Activated naive CD4-positive, alpha-beta T cell treated with anti-CD3 and anti-CD28 coated beads, Interleukin-2, amount 50 U/mL, for 72 hours (primary cell): ENCODE measurements at places on chromosomes 7 and 10. TPM values are rescaled to one million over a fixed set of nuclear protein-coding genes. Genes with fewer than 3 reads are reported as not detected.

Gene TLX1
- not detected for total RNA-seq

Gene KCNH2
- 0.41 TPM for total RNA-seq

Gene CLRN3
- not detected for total RNA-seq

Gene ZNF503
- 0.16 TPM for total RNA-seq

Gene FAM25G
- not detected for total RNA-seq

Gene SEMA3A
- 2.3 TPM for total RNA-seq

Gene GIMAP5
- 115 TPM for total RNA-seq

Gene PNLIPRP1
- total RNA-seq = not detected

Gene GHITM
- total RNA-seq = 169 TPM

Gene DCLRE1A
- total RNA-seq = 13.6 TPM

Gene CALN1
- total RNA-seq = not detected

Gene PANK1
- 4.0 TPM for total RNA-seq

Gene ITIH2
- total RNA-seq = not detected

Gene SFTPA1
- not detected for total RNA-seq

Gene PGAM2
- total RNA-seq = 0.64 TPM

Gene MARCHF5
- 26.8 TPM for total RNA-seq

DNA sequence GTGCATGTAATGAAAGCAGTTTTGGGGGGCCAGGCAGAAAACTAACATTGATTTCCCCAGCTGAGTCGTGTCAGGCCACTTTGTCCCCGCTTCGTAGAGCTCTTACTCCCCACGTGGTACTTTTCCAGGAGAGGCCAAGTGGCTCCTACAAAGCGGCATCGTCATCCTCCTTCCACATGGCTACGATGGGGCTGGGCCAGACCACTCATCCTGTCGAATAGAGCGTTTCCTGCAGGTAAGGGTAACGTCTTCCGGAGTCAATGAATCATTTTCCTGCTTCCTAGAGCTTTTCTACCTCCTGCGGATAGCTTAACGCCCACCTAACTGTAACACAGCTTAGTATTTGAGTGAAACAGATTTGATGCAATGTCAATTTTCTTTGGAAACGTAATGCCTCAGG lies 21.7 kb upstream of the SEC61A2 start:
- no peak for DNase-seq

DNA sequence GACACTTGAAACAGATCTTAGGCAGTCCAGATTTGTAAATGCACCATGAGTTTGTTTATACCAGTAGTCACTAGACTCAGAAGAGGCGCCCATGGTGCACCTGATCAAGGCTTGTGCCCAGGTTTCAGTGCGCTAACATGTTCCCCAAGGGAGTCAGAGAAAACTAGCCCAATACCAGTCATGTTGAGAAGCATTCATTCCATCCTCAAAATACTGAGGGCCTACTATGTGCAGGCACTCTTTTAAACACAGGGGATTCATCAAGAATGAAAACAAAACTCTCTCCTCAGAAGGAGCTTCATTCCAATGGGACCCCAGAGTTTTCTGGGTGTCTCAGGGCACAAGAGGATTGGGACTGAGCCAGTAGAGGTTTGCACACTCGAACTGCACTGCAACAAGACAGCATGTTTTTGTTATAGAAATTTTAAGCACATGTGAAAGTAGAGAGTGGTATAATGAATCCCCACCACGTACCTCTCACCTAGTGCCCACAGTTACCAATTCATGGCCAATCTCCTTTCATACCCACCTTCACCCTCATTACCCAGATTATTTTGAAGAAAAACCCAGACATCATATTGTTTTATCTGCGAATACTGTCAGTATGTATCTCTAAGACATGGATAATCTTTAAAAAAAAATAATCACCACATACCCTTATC lies 55.0 kb upstream of the ARID5B start:
- DNase-seq = no peak

DNA sequence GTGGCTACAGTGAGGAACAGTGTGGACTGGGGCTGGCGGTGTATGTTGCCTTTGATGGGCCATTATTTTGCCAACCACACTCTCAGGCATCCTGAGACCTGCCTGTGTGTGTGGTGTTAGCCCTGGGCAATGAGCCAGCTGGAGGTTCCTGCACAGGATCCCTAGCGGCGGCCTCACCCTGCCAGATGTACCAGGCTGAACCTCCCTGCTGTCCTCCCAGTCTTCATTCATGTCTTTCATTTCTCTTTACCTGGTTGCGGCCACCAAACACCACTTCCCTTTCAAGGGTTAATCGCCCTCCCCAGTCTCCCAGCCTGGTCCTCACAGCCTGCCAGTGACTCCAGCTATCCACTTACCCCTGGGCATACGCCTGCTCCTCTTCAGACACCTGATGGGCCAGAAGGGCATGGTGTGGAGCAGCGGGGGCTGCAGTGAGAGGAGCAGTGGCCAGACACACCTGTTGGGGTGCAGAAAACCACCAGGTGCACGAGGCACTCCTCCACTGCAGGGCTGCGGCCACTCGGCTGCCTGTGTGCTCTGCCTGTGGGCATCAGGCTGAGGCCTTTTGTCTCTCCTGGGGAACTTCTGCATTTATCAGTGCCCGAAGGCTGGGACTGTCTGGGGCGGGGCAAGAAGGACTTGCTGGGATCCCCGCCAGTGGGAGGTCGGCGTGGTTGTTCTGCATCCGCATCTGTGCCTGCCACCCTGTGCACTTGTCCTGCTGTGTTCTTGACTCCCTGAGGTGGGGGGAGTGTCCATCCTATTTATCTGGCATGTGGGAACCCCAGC lies 111.6 kb downstream of the ARHGAP22 start:
- no peak for DNase-seq

GRCh38 chr7:154978017-154978416 lies 24.9 kb downstream of the PAXIP1 start:
- no peak for DNase-seq

DNA sequence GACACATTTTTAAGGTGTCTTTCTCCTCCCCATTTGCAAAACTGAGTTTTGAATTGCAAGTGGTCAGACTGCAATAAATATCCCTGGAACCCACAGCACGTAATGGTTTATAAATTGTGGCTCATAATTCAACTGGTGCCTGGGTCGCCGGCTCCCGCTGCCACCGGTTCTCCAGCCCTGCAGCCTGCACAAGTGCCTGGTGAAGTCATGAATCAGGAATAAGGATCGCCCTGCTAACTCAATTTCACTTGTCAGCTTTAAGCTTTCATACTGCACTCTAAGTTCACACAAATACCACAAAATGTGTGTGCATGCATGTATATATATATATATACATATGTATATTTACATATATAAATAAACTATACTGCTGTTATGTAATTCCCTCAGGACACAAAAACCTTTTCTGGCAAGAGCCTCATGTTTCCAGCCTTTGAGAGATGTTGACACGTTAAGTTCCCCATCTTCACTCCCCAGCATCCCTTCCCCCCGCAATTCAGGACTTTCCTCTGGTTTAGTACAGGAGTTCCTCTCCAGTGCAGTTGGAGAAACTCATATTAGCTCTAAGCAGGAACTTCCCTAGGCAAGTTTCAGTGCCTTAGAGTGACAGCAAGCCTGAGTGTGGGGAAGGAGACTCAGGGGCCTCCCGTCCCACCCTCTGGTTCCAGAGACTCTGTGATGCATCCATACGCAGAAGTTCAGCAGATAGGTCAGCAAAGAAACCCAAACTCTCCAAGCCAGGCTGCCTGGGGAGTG lies 129.2 kb upstream of the UNC5B start:
- DNase-seq = no peak

DNA sequence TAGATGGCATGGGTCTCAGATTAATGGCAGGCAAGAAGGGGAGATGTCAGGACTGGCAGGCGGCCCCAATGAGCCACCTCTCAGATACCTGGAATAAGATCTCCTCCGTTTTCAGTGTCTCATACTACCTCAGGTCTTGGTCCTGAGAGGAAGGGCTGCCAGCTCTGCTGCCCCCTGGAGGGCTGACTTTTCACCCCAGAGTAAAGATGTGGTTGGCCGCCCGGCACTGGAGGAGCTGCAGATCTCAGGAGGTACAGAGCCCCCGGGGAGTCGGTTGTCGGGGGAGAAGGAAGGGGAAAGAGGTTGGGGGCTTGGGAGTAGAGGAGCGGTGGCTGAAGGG lies 642 bp upstream of the COL13A1 start:
- no peak for DNase-seq

GRCh38 chr10:3779158-3779741 lies 5.8 kb downstream of the KLF6 start:
- DNase-seq = no peak

DNA sequence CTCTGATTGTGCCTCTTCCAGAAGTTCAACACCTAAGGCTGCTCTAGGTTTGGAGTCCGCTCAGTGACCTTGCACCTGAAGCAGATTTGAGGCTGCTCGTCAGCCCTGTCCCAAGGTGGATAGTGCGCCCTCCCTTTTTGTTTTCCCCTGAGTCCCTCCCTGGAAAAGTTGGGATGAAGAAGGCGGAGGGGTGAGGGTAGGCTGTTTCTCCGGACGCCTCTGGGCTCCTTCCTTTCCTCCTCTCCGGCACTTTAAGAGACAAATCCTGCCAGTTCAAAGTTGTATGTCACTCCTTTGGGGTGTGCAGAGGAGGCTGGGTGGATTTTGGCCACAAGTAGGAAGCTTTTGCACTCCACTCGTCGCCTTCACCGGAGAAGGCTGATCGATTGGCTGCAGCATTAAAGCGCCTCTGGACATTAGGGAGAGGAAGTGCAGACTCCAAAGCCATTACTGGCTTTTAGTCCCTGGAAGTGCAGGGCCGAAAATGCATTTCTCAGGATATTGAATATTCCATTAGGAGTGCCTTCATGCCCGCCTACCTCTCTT lies 81.9 kb upstream of the PRKG1 start:
- no peak for DNase-seq

DNA sequence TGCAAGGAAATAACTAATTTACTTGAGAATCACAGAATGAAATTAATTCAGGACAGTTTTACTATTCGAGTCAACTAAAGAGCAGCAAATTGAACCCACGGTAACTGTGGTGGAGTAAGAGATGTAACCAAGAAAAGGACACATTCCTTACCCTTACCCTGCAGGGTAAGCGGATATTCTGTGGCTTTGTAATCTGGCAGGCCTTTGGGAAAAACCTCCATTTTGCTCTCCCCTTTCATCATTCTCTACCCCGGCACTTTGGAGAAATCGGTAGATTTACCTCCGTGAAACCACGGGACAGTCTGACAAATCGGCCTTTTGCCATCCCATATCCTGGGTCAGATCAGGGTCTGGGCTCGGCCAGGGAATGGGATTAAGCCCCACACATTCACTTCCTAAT lies 18.4 kb downstream of the RCC1L start:
- no peak for DNase-seq

DNA sequence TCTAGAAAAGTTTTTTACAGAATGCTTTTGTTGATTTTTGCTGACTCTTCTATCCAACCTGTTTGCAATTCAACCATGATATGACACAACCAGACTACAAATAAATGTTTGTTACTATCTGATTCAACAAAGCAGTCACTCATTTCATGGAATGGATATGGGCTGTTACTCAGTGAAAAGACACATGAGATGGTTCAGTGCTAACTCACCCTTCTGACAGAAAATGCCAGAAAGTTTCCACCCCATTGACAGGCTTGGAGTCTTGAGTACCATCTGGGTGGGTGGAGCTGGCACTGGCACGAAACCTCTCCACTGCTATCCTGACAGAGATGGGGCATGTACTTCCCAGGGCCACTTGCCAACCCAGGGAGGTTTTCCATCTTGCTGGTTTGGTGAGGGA lies 39.5 kb downstream of the RBM28 start:
- no peak for DNase-seq

DNA sequence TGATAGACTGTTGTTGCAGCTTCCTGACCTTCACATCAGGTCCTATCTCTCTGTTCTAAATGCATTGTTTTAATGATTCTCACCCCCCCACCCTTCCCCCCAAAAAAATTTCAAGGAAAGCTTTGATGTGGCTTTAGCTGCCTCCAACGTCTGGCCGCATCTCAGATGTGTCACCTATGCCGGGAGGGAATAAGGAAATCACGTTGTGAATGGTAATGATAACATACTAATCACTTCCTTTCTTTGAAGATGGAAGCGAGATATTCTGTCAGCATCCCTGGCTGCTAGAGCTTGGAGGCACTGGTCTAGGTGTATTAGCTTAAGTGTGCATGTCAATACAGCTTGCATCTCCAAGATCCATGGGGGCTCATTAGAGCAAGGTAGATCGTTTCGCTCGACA lies 89.6 kb downstream of the VTI1A start:
- DNase-seq = no peak

DNA sequence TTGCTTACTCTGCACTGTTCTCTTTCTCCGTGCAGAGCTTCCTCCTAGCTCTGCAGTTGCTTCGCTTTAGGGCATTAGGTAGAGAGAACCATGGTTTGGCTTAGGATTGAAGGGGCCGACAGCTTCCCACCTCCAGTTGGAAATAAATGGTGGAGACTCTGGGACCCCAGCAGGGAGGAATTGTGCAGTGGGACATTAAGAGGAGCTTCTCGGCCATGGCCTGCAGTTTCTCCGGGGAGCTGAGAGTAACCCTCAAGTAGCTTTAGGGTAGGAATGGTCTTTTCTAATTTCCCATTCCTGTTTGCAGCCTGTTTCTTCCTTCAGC lies 1.2 kb downstream of the SUFU start:
- no peak for DNase-seq

GRCh38 chr7:118182593-118183427 lies 1.2 kb upstream of the LSM8 start:
- no peak for DNase-seq

DNA sequence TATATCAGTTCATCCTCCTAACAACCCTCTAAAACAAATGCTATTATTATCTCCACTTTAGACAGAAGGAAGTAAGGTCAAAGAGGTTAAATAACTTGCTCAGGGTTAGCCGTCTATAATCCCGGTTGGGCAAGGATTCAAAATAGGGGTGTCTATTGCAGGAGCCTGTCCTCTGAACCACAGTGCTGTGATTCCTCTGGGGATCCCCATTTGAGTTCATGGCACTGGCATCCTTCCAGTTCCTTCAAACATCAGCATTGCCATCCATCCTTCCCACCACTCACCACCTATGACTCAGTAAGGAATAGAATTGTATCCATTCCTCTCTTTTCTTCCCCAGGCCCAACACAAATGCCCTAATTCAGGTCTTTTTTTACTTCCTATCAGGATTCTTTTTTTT lies 25.6 kb downstream of the HPS6 start:
- no peak for DNase-seq

DNA sequence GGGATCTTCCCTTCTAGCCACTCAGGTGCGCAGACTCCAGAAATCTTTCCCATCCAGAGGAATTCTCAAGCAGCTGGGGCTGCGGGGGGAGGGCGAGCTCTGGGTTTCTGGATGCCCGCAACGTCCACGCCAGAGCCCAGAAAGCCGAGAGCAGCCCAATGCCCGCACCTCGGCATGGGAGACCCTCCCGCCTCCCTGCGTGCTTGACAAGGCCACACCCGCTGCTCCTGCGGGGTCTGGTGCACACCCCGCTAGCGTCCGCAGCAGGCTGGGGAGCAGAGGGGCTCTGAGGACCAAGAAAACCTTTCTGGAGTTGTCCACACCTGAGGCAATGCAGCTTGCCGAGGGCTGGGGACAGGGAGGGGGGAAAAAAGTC lies 66.2 kb downstream of the SLC29A4 start:
- DNase-seq = no peak

GRCh38 chr7:151859111-151859947 lies 17.6 kb downstream of the PRKAG2 start:
- no peak for DNase-seq

GRCh38 chr10:13503745-13504463 lies 24.9 kb downstream of the BEND7 start:
- DNase-seq = no peak

- DNase-seq = no peak
Observed at GRCh38 chr7:82926477-82926876, 236.2 kb downstream of the PCLO start.

- DNase-seq = no peak
Observed at GRCh38 chr7:45359776-45360175, 202.2 kb downstream of the RAMP3 start.

GRCh38 chr10:98209441-98209840 lies 58.6 kb downstream of the LOXL4 start:
- DNase-seq = no peak

- DNase-seq = no peak
Observed at GRCh38 chr10:36110097-36110496, 468.0 kb upstream of the FZD8 start.
